Right hindlimb (tissue), 1 donor: ENCODE measurements at places on chromosomes 2 and 18.

DNA sequence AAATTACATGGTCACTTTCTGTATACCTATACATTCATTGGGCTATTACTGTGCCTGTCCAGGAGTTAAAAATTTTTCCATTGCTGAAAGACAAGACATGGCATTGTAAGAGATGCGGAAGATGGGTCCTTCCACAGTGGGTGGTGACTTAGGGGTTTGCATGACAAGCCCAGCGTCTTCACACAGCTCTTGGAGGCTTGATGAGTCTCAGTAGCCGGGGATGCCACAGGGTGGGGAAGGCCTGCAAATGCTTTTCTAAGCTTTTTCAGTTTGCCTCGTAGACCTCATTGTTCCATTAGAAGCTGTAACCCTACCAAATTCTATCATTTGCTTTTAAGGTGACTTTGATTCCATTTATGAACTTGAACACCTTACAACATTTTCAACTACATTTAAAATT lies 18.1 kb upstream of the MAPRE3 start:
- DNase-seq: no peak

DNA sequence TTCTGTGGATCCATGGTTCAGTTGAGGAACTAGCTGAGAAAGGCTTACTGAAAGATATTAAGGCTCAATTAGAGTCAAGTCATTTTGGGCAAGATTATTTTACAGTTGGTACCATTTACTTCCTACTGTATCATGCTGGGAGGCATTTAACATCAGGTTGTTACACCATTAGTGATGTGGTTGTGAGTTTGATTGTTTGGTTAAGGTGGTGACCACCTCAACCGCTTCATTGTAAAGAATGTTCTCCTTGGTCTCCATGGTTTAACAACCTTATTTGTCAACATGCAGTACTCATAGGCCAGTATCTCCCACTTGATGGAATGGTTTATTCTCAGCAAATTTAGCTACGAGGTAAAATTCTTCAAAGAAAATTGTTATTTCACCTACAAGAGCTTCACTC lies 34.1 kb downstream of the HRH4 start:
- no peak for DNase-seq

- DNase-seq: no peak
These were observed 1.5 kb upstream of the OST4 start for GRCh38 chr2:27072920-27073319.

DNA sequence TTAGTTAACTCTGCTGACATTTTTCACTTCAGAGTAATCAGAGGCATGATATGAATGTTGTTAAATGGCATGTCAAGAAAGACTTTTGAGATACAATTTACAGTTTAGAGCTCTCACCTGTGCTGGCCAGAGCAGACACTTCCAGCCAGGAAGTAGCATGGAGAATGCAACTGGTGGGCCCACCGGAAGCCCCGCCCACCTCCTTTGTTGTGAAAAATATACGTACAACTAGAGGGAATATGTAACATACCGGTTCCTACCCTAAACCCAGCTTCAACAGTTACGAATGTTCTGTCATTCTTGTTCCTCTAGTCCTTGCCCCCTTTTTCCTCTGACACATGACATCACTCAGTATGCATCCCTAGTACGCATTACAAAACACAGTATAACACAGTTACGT lies 70.2 kb upstream of the ITM2C start:
- no peak for DNase-seq

DNA sequence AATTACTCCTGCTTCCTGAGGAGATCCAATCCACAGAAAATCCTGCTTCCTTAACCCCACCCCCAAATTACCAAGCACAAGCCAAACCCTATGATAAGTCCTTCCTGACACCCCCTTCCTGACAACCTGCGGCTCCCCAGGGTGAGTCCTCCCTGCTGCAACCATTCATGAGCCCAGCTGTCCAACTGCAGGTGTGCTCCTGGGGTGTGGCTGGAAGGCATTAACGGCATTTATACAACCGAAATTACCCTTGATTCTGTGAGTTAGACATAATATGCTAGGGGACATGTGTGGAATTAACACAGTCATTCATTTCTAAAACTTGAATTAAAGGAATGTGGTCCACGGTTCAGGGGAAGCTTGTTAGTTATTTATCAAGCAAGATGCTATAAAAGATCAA lies 119.0 kb upstream of the ALKAL2 start:
- no peak for DNase-seq
